ENCODE measurements at places on chromosomes 12 and 14.

GRCh38 chr12:116136340-116136739, 141.2 kb downstream of the MED13L start:
- DNase-seq = no peak

- DNase-seq = no peak
These were observed 58.7 kb downstream of the SSH1 start for GRCh38 chr12:108798551-108799221.

- no peak for DNase-seq
These were observed 471.8 kb downstream of the TMEM117 start for GRCh38 chr12:44307506-44308168.

- DNase-seq = no peak
These were observed 23.3 kb upstream of the SLC2A3 start for GRCh38 chr12:7959278-7959677.

- no peak for DNase-seq
These were observed 12.9 kb downstream of the DYRK2 start for GRCh38 chr12:67661311-67662021.

DNA sequence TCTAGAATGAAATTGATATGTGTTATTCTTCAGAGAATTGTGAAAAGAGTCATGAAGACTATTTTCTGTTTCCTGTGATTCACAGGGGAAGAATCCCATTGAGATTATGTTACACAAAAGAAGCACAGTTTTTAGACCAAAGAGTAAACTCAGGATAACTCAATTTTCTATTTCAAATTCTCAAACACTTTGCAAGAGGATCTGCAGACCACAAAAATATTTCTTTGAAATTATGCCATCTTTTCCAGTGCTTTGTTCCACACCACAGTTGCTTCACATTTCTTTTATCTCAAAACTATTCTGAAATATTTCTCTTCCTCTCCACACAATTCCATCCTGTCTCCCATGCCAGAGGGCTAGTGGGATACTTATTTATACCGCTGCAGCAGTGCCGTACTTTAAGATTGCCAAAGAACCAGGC, 188.9 kb upstream of the FOXG1 start:
- DNase-seq = no peak

DNA sequence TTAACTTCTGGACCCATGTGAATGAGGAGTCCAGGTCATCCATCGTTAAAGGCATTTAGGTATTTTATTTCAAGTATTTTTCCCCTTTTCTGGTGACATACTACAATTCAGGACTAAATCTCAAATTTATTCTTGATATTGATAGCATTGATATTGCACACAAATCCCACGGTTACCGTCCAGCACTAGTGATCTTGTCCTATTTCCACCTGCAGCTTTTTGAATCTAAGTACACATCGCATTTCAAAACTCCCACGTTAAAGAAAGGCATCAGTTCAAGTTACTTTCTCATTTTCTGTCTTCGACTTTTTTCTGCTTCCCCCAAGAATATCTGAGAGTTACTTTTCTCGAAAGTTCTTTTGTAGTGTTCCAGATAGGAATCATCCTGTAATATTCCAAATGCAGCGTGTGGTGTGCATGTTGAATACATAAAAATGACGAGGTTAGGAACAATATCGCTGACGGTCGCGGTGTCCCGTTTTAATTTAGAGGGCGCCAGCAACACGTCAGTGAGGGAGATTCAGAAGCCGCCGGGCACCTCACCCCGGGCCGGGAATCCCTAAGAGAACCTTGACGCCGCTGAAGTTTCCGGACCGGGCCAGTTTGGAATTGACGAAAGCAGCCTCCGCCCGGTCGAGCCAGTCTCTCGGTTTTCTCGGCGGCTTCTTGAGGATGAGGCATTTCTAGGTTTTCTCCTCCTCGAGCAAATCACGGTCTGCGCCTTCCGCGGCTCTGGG, 569 bp upstream of the RGS6 start:
- DNase-seq = peak; percentile 28
